ENCODE measurements at places on chromosomes 13 and 19.

- no peak for DNase-seq
Observed at GRCh38 chr13:99208845-99209527, 8.3 kb downstream of the UBAC2 start.

DNA sequence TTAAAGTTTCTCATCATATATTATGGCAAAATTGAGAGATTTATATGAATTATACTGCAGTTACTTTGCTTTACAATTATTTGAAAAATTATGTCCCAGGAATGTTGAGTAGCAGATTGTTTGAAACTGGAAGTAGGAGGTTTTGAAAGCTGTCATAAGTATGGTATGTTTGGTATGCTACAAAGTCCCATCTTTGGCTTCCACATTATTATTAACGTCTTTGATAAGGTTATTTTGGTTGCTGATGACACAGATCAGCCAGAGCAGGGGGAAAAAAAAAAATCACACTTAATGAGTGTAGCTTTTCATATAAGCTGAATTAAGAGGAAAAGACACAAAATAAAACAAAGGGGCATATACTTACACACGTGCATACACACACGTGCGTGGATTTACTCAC, 130.1 kb downstream of the SLITRK1 start:
- DNase-seq = no peak

- no peak for DNase-seq
Observed at GRCh38 chr19:41187884-41188279, 5.1 kb upstream of the CYP2S1 start.

GRCh38 chr13:49466292-49466838, 22.3 kb downstream of the SETDB2 start:
- no peak for DNase-seq

GRCh38 chr19:45166723-45167252, 6.0 kb upstream of the NKPD1 start:
- no peak for DNase-seq

GRCh38 chr19:5093297-5093928, 124.5 kb downstream of the KDM4B start:
- no peak for DNase-seq

DNA sequence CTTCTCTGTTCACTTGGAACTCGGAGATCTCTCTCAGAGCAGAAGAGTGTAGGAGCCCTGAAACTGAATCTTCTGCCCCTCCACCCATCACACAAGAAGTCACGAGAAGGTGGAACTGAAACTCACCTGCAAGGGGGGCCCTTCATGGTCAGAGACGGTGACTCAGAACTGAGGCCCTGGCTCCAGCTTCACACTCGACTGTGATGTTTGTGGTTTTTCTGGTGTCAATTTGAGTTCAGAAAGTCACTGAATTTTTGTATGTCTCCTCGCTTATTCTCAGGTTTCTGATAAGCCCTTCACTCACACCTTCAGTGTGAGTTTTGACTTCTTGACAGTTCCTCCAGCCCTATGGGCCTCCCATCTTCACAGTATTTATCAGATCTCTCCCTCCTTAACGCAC, 23.1 kb downstream of the SIGLEC5 start:
- DNase-seq = peak; percentile 78

DNA sequence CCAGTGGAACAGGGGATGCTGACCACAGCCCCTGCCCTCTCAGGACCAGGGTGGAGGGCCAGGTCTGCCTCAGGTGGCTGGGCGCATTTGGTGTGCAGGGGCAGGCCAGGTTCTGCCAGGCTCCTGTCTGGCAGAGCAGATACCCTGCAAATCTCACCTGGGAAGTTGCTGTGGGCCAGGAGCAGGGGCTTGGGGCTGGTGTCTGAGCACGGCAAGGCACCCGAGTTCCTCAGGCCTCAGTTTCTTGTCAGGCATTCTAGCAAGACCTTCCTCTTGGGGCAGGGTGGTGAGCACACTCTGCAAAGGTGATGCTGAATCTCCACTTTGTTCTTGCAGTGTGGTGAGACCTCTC, 1.1 kb downstream of the CRTC1 start:
- no peak for DNase-seq

DNA sequence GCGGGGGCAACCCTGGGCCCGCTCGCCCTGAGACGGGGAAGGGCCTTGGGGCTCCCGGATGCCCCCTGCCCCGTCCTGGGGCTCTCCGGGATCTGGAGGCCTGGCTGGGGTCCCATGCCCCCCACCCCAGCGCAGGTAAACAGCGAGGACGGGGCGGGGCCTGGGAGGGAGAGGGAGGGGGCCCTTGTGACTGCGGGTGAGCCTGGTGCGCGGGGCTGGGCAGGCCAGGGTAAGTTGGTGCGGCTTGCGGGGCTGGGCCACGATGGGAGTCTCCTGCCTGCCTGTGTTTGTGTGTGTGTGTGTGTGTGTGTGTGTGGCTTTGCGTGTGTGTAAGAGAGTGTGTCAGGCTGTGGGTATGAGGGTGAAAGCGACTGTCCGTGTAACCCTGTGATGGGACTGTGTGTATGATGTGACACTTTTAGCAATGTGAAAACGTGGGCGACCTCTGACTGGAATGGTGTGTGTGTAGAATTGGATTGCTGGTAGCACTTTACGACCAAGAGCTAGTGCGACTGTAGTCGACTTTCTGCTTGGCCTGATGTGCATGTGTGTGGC, 426 bp downstream of the KLC3 start:
- no peak for DNase-seq

- DNase-seq = no peak
Observed at GRCh38 chr13:113599391-113599790, 14.8 kb downstream of the TFDP1 start.

GRCh38 chr19:41194157-41194552, 1.1 kb downstream of the CYP2S1 start:
- DNase-seq = no peak

All from GM18507 (cell line).